Ascending aorta (tissue), 2 donors: ENCODE measurements at places on chromosomes 1 and 21.

DNA sequence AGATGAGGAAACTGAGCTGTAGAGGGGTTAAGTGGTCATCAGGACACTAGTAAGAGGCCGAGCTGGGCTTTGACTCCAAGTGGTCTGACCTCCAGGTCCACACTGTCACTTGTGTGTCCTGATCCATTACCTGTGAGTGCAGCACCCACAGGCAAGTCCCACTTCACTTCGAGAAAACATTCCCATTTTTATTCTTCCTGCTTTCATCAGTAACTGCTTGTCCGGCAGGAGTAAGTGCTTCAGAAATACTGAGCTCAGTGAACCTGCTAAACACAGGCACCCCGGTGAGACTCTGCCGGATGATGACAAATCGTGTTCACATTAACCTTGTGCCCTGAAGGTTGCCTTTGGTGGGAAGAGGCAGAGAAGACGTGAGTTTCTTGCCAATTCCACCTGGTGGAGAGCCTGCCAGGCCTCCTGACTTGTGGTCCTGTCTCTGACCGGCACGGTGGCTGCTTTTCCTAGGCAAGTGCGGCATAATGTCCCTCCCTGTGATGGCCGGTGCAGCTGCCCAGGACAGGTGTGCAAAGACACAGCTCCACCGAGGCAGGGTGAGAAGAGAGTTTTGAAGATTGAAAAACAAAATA lies 29.4 kb downstream of the ZBTB18 start:
- no peak for DNase-seq

- DNase-seq = peak; percentile 75
These were observed 12.7 kb upstream of the PRELP start for GRCh38 chr1:203462878-203463277.

DNA sequence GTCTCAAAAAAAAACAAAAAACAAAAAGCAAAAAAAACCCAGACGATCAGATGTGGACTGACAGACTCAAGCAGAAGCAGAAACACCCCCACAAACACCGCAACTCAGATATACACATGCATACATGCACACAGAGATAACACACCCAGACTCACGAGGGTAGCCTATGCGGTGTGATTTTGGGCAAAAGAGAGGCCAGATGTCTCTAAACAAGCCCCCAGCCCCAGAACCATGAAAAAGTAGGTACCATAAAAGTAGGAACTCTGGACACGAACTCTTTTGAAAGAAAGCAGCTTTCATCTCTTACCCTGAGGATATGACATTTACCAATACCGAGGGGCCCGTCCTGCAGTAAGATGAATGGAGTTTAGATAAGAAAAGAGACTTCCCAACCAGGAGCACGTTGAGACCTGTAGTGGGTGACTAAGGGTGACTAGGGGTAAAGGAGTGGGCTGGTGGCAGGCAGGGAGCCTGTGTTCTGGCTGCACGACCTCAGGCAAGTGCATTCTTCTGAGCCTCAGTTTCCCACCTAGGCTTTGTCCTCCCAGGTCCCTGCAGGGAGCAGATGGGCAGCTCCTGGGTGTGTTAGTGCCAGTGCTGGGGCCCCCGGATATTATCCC lies 1.5 kb upstream of the TINAGL1 start:
- no peak for DNase-seq

DNA sequence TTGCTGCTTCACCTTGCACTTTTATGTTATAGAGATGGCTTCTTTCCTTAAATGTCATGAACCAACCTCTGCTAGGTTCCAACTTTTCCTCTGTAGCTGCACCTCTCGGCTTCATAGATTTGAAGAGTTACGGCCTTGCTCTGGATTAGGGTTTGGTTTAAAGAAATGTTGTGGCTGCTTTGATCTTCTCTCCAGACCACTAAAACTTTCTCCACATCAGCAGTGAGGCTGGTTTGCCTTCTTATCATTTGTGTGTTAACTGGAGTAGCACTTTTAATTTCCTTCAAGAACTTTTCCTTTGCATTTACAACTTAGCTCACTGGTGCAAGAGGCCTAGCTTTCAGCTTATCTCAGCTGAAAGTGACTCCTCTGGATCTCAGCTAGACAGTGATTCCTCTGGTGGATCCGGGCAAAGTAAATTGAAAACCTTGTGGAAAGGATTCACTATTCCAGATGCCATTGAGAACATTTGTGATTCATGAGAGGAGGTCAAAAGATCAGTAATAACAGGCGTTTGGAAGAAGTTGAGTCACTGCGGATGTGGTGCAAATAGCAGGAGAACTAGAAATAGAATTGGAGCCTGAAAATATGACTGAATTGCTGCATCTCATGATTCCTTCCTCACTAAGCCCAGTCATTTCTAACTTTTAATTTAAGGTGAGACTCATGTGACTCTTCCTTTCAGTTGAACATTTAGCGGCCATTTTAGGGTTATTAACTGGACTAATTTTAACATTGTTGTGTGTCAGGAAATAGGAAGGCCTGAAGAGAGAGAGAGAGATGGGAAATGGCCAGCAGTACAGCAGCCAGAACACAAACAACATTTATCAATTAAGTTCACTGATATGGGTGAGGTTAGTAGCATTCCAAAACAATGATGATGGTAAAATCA lies 16.2 kb upstream of the RGS1 start:
- no peak for DNase-seq

- DNase-seq = no peak
These were observed 23.1 kb downstream of the TNN start for GRCh38 chr1:175090780-175091179.

GRCh38 chr1:219938706-219939105 lies 10.3 kb upstream of the SLC30A10 start:
- DNase-seq = no peak

DNA sequence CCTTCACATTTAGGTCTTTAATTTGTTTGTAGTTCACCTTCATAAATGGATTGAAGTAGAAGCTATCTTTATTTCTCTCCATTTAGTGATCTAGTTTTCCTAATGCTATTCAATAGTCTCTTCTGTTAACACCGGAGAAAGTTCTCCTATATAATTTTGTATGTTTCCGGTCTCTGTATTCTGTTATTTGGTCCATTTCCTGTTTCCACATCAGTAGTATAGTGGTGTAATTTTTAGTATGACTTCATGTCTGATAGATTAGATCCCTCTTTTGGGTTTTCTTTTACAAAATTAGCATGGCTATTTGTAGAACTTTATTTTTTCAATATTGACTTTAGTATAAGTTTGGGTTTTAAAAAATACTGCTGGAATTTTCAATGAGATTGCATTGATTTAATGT lies 41.6 kb upstream of the PKP1 start:
- no peak for DNase-seq

DNA sequence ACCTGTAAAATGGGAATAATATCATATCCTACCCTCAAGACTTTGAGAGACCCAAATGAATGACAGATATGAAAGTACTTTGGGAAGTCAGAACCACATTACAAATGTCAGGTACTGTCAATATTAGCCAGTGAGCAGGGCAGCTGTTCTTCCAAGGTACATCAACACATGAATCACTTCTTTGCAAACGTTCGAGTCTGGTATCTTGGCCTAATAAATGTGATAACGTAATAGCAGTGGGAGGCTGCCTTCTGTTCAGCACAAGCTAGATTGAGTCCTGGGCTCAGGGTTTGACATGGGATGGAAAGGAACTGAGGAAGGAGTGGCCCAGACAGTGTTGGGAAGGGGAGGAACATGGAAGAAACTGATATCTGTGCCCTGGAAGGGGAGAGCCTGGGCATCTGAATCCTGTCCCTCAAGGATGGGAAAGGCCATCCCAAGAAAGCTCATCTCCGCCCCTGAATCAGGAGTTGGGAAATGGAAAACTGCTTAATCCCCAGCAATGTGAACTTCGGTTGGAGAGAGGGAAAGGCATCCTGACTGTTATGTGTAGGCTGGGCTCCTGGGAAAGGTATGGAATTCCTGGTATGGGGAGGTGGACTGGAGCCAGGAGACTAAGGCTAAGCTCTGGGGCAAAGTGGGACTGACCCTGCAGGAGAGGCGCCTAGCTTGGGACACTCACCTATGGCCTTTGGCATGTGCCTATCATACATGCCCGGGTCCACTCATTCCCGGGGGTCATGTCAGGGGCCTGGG lies 14.3 kb downstream of the KCNC4 start:
- DNase-seq = no peak
